Hematopoietic multipotent progenitor cell (in vitro differentiated cells): ENCODE measurements at places on chromosomes 12 and 14. TPM values are rescaled to one million over a fixed set of nuclear protein-coding genes. Genes with fewer than 3 reads are reported as not detected.
A peak's percentile ranks its signal among the peaks of the same experiment; 100 is the strongest.

TSPAN11 gene
- total RNA-seq = not detected

DNA sequence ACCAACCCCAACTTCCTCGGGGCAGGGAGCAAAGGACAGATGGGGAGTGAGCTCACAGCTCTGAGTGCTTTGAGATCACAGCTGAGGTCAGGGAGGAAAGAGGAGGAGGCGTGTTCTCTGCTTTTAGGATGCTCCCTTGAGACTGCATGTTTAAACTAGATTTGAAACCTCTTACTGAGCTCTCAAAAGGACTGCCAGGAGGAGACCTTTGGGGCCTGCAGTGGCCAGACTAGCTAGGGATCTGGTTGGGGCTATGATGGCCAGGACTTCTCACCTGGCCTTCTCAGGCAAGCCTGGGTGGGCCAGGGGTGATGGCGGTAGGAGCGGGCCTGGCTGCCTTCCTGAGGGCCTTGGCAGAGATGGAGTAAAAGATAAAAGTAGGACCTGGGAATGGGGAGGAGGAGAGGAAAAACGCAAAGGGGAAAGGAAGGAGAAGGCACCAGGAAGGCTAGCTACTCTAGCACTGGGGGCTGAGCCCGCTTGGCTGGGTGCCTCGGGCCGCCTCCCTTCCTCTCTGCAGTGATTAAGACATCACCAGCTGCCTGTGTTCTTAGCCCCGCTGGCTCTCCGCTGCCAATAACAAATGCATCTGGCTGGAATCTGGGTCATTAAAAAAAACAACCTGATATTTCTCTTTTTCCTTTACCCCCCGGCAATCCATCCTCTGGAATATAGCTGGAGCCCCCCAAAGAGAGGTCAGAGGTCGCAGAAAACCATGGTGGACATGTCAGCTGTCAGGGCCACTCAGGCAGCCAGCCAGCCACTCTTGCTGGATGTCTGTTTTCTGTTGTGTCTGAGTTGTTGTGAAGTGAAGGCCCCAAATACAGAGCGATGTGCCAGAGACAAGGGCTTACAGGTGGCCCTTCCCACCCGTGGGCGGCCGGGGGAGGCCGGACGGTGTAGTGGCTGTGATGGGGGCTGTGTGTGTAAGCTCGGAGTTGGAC lies 141.3 kb downstream of the TSPAN9 start:
- DNase-seq = no peak

OR11G2 gene
- total RNA-seq = not detected

DNA sequence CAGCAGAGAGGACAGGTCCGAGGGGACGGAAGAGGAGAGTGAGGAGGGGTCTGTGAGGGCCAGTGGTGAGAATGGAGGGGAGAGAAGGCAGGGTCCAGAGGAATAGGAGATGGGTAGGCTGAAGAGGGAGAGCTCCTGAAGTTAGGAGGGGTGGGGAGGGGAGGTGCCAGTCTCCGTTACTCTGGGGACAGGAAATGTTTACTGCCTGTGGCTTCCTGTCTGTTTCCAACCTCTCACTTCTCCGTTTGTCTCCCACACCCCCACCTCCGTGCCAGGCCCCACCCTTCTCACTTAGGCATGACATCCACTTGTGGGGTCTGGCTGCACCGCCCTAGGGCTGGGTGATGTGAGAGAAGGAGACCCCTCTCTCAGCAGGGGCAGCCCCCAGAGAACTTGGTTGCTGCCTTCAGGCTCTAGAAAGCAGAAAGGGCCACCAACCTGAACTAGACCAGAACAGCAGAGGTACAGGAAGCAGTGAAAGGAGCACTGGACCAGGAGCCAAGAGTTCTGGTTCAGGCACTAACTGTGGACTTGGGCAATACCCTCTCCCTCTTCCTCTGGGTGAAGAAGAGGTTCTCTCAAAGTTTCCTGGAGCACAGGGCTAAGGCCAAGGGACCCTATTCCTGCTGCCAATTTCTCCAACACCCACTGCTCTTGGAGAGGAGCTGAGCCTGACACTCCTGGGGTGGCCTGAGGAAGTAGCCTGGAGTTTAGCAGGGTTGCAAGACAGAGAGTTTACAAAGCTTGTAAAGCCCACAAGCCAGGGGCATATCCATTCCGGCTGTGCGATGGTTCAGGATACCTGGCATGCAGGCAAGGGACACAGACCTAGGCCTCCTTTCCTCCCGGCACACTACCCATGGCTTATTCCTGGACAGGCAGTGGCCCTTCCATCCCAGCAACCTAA lies 5.5 kb downstream of the ITGA5 start:
- DNase-seq = peak; percentile 92

PLCZ1 gene
- not detected for total RNA-seq

- DNase-seq = no peak
Observed at GRCh38 chr12:22410486-22410885, 76.0 kb upstream of the ST8SIA1 start.

DNA sequence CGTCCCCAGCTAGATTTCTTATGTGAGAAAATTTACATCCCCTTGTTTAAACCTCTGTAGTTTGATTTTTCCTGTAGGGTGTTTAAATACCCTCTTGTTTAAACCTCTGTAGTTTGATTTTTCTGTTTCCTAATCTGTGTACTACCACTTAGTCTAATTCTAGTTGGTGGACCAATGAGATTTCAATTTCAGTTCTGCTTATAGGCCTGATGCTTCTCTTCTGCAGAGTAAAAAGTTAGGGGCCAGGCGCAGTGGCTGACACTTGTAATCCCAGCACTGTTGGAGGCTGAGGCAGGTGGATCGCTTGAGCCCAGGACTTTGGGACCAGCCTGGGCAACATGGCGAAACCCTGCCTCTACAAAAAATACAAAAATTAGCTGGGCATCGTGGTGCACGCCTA lies 11.5 kb downstream of the UBC start:
- DNase-seq = no peak

DNA sequence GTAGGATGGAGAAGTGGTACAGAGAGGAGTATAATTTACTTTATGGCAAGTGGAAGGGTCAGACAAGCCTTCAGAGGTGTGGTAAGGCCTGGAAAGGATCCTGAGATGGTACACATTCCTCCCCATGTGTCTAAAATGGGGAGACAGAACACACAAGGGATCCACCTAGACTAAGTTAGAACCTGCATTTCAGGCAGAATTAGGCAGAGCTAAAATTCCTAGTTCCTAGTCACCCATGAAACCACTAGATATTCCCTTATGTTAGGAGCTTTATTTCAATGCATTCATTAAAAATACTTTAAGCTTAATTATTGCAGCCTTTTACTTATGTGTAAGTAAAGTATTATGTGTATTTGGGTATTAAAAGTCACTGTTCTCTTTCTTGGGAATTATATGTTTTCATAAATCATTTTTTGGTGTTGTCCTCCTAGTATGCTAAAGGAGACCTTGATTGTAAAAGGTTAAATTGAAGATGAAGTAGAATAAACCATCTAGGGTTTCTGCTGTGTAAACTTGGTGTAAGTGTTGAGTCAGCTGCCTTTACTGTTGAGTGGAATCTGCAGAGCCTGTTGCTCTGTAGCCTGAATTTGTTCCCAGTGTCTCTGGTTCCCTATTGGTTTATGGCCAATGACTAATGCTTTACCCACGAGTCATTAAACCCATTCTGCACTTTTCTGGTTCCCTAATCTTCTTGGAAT lies 423.2 kb downstream of the ATP23 start:
- DNase-seq = no peak
